K562 (cell line): ENCODE measurements at places on chromosomes 4 and X. TPM values are rescaled to one million over a fixed set of nuclear protein-coding genes. Genes with fewer than 3 reads are reported as not detected.

GRCh38 chr4:86921608-86922252 is 13.1 kb upstream of the AFF1 start:
- no peak overlapping the region for H3K27ac ChIP-seq
- no peak overlapping the region for H3K4me3 ChIP-seq
- H3K4me1 ChIP-seq = peaks cover 17% of the 10 kb centered on the region; the same call in 2 of the 3 replicates
- H3K27me3 ChIP-seq = no peaks in the 10 kb centered on the region
- no peak for DNase-seq

DNA sequence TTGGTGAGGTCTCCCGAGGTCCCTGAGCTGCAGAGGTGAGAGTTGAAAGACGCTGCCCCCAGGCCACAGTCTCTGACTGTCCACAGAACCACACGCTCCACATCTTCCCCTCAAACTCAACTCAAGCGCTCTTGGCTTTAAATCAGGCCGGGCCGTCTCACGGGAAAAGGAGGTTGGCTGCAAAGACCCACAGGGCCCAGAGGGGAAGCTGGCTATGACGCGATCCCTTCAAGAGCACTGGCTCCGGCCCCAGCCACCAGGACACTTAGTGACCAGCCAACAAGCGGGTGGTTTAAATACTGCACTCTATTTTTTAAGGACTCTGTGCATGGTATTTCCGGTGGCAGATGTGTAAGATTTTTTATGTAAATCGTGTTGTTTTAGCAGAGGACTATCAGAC is 19.9 kb downstream of the LRPAP1 start:
- H3K27me3 ChIP-seq = no peaks in the 10 kb centered on the region; the same call in 2 of the 3 replicates
- H3K4me3 ChIP-seq = no peak overlapping the region
- no peak overlapping the region for H3K27ac ChIP-seq
- H3K4me1 ChIP-seq = peaks cover 14% of the 10 kb centered on the region

The GABRB1 gene
- polyA plus RNA-seq = not detected in 2 replicates

DNA sequence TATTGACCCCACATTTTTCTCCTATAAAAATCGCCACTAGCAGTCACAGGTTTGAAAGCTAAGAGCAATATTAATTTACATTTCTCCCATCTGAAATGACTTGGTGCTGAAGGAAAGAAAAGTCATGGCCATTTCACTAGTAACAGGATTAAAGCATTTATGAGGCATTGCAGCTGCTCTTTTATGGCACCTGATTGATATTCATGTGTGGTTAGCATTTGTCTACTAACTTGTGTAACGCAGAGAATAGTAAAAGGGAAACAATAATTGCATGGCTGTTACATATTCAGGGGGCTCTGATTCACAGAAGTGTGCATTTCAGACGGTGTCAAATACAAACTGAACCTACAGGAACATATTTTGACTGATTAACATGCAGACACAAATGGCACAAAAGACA is 5.2 kb downstream of the PCDH19 start:
- H3K27me3 ChIP-seq = no peaks in the 10 kb centered on the region
- H3K27ac ChIP-seq = no peak overlapping the region
- H3K4me3 ChIP-seq = no peak overlapping the region
- H3K4me1 ChIP-seq = no peaks in the 10 kb centered on the region
- DNase-seq = no peak

- no peak overlapping the region for H3K27ac ChIP-seq
- H3K4me3 ChIP-seq = no peak overlapping the region
- no peaks in the 10 kb centered on the region for H3K36me3 ChIP-seq
- no peaks in the 10 kb centered on the region for H3K27me3 ChIP-seq
- DNase-seq = no peak
Observed at GRCh38 chr4:176538217-176538925, 218.6 kb downstream of the SPCS3 start.

DNA sequence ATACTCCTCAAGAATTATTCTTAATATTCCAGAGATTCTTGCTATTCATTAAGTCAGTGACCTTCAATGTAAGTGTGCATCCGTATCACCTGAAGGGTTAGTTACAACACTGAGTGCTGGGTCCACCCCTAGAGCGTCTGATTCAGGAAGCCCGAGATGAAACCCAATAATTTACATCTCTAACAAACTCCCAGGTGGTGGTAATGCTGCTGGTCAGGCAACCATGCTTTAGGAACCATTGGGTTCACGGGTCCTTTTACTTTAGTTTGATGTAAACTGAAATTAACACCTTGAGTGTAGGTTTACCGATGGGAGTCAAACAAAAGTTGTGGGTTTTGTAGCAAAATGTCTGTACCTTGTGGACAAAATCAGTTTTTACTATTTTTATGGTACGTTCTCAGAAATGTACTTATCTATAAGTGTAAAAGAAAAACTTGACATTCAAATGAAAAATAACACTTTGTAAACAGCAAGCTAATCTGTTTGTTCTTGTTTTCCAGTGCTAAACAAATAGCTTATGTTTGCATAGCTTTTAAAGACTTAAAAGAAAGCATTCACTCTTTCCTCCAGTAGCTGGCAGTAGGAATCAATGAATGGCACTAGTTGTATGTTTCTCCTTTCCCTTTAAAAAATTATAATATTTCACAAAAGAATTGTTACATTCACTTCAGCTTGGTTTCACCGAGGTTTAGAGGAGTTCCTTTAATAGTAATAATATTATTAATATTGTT is 32.7 kb downstream of the ACE2 start:
- no peak overlapping the region for H3K27ac ChIP-seq
- DNase-seq = no peak
- H3K36me3 ChIP-seq = no peaks in the 10 kb centered on the region
- H3K4me1 ChIP-seq = no peaks in the 10 kb centered on the region
- no peak overlapping the region for H3K4me3 ChIP-seq

The CFAP47 gene
- polyA plus RNA-seq = 0.08 and 0.15 TPM in 2 replicates

DNA sequence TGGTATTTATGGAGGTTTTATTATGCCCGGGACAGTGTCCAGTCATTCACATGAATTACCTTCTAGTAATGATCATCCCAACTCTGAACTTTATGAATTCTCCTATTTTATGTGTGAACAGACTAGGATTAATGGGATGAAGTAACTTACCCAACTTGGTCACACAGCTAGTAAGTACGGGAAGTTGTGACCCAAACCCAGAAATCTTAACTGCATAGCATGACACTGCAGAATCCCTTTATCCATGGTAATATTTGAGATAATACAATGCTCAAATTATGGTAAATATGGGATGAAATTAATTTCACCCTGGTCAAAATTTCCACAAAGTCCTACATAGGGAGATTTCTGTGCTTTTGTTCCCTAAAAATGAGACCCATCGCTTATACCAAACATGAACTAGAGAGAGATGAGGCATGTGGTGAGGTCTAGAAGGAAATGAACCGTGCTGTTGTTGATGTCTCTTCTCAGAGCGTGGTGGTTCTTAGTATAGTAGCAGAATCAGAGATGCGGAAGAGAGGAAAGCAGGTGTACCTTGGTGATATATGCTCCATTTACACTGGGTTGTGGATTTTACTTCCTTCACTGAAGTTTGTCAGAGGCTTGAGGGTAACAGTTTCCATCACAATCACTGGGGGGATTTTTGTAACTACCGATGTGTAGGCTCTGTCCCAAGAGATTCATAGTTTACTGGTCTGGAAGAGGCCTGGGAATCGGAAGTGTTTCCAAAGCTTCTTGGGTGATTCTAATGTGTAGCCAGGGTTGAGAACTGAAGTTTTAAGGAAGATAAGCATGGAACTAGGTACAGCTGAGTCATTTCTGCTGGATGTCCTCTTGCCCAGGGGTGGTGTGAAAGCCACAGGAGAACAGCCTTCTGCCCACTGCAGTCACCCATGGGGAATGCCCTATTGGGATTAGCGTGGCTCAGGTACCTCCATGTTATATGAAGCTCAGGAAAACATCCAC is 30.2 kb upstream of the FAM9C start:
- DNase-seq = peak; percentile 10
- peaks cover 11% of the 10 kb centered on the region; the same call in 2 of the 3 replicates for H3K4me1 ChIP-seq
- no peaks in the 10 kb centered on the region for H3K27me3 ChIP-seq
- no peaks in the 10 kb centered on the region for H3K36me3 ChIP-seq
- H3K4me3 ChIP-seq = no peak overlapping the region
- H3K27ac ChIP-seq = peak overlapping the region; percentile 52; the same call in 1 of the 3 replicates

GRCh38 chr4:119597377-119597776 is 31.2 kb downstream of the PDE5A start:
- no peak overlapping the region for H3K4me3 ChIP-seq
- no peak for DNase-seq
- H3K27ac ChIP-seq = no peak overlapping the region
- no peaks in the 10 kb centered on the region for H3K4me1 ChIP-seq

DNA sequence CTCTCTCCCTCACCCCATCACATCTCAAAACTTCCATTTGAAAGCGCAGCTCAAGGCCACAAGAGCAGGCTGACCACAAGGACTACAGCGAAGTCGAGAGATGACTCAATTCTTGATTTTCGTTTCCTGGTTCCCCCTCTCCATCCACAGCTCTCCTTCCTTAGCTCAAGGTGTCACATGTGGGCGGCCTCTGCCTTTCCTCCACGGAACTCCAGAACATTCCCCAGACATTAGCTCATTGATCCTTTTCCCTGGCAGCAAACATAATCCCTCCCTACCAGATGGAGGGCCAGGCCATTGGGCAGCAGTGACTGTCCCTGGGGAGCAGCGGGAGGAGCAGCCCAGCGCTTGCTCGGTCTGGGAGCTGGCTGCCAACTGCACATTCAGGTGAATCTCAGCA is 56.3 kb downstream of the CCDC149 start:
- peaks cover 2% of the 10 kb centered on the region; the same call in 2 of the 3 replicates for H3K27me3 ChIP-seq
- H3K4me3 ChIP-seq = no peak overlapping the region
- no peaks in the 10 kb centered on the region for H3K36me3 ChIP-seq
- H3K27ac ChIP-seq = no peak overlapping the region
- H3K4me1 ChIP-seq = no peaks in the 10 kb centered on the region
- no peak for DNase-seq
